SK-N-MC (cell line): ENCODE measurements at places on chromosomes 5 and 9.

DNA sequence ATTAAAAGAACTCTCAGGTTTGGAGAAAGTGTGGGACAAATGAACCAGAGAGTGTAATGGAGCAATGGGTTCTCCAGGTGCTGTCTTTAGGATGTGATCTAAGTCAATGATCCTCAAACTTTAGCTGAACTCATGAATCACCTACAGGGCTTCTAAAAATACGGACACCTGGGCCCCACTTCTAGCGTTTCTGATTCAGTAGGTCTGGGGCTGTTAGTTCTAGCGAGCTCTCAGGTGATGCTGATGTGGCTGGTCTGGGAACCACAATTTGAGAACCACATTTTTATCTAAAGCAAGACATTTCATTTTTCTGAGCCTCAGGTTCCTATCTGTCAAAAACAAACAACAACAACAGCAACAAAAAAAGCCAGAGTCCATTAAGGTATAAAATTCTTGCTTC is 35.1 kb upstream of the PCA3 start:
- no peak for DNase-seq

- no peak for DNase-seq
Measured at GRCh38 chr5:54007827-54008777, 302.3 kb downstream of the ARL15 start.

GRCh38 chr5:95543017-95543705 is 11.6 kb downstream of the SKIC3 start:
- no peak for DNase-seq

DNA sequence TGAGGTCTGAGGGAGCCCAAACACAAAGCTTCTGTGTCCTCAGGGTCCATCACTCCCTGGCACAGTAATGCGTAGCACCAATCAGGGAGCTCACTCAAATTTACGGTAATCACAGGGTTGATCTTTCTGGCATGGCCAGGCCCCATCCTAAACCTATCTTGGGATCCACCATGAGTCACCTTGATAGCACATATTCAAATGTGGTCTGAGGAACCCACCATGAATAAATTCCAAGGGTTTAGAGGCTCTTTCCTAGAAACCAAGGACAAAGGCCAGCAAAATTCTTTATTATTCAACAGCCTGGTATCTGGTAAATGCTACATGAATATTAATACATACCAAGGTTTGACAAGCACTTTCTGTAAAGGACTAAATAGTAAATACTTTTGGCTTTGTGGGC is 254.5 kb downstream of the TLR4 start:
- DNase-seq = no peak
